WTC11 (cell line): ENCODE measurements at places on chromosomes 6 and 20.
A peak's percentile ranks its signal among the peaks of the same experiment; 100 is the strongest.

- no peak for DNase-seq
These were observed 87.3 kb downstream of the KCNB1 start for GRCh38 chr20:49395183-49395582.

GRCh38 chr20:42641886-42642285 lies 547.8 kb downstream of the PTPRT start:
- no peak for DNase-seq

- no peak for DNase-seq
These were observed 6.7 kb upstream of the CST9 start for GRCh38 chr20:23612396-23612795.

- DNase-seq, result peak; percentile 87
These were observed 7.4 kb upstream of the BPIFA3 start for GRCh38 chr20:33209789-33210188.

GRCh38 chr20:32368925-32369324 lies 10.8 kb downstream of the ASXL1 start:
- DNase-seq, result no peak

DNA sequence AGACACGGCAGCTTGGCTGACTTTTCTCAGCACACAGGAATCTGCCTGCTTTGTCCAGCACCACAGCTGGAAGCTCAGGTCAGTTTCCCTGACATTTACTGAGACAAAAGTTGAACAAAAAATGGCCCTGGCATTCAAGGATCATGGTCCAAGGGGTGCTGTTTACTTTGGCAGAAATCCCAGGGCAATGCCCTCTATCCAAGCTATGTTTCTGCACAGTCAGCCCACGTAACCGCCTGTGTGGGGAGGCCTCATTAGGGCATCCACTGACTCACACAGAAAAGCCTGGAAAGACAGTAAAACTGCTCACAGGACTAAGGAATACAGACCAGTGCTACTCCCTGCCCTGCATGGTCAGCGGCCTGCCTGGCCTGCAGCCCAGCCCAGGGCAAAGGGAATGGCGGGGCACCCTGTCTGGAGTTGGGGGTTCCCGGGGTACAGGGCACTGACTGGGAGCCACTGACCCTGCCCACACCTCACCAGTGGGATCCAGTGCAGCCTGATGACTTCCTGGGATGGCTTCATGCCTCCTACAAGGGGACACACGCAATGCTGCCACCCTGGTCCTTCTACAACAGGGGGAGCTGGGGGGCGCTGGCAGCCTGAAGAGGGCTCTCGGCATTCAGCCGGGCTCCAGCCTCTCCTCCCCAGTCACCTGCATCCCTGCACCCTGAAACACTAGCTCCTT lies 77.1 kb downstream of the NINL start:
- DNase-seq, result no peak

- DNase-seq, result no peak
These were observed 608.3 kb upstream of the CITED2 start for GRCh38 chr6:139982652-139983295.

DNA sequence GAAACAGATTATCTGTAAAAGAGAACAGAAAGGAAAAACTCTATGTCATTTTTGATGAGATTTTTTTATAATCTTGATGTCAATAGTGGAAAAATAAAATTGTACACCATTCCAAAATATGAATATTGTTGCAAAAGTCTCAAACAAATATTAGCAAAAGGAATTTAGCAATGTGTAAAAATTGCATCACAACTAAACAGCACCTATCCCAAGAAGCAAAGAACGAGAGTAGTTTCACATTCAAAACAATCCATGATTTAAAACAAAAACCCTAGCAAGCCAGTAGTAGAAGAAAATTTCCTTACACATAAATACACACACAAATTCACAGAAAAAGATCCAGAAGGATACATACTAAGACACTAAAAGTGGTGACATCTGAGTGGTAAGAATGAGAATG lies 38.4 kb downstream of the LCA5 start:
- DNase-seq, result no peak

- peak; percentile 44 for DNase-seq
These were observed 906 bp upstream of the PDE10A start for GRCh38 chr6:165663736-165664558.

- no peak for DNase-seq
These were observed 215.1 kb upstream of the QKI start for GRCh38 chr6:163199371-163199770.

DNA sequence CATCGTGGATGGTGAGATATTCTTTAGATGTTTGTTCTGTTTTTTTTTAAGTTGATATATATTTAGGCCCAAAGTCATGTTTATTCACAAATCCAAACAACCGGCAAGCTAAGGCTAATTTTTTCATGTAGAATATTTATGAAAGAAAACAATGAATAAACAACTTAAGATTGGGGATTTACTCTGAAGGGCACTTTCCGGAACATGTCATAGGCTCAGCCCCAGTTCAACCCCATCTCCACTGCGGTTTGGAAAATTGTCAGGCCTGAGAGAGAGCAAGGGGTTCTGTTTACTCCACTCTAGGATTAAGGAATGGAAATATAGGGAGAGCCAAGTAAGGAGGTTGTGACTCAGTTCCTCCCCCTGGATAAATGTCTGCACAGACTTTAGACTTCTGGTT lies 18.3 kb downstream of the RPS6KA2 start:
- no peak for DNase-seq

DNA sequence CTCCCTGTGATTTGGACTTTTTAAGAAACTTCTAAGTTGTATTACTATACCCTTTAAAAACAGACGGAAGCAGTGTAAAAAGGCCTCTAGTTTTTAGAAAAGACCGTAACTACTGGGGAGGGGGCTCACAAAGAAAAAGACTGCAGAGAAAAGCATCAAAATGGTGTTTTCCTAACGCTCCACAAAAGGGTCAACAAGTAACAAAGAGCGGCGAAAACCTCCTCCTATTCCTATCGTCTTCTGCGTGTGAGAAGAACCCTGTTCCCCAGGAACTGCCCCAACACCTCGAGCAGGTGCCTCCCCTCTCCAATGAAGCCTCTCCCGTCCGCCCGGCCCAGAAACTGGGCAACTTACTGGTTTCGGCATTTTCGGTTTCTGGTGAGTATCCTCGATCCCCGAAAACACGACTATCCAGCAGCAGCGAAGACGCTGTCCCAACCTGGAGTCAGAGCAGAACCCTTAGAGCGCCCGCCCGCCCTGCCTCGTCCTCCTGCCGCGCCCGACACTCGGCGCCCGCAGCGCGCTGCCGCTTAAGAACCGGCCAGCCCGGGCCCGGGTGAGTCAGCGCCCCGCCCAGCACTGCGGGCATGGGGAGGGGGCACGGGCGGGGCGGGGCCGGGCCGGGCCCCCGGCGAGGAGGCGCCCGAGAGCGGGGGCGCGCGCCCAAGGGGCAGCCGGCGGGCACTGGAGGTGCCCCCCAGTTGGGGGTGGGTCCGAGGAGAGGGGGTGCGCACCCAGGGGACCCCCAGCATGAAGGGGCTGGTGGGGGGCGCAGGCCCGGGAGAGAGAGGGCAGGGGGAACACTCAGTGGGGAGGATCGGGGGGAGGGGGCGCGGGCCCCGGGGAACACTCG lies 1.2 kb downstream of the EZR start:
- peak; percentile 78 for DNase-seq

DNA sequence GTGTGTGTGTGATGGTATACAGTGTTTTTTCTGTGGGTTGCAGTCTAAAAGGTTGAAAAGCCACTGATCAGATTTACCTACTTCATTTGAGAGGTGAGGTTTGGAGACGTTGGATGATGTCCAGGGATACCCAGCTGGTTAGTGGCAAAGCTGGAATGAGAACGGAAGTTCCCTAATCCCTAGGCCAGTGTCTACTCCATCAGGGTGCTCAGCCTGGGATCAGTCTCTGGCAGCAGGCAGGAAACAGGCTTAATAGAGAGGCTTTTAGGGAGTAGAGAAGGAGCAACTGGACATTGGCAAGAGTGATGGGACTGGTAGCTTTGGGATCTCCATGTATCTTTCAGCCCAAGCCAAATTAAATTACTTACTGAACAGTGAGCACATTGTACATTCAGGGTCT lies 80.7 kb downstream of the C6orf52 start:
- DNase-seq, result no peak

- DNase-seq, result no peak
These were observed 103.0 kb upstream of the FOXQ1 start for GRCh38 chr6:1208876-1209275.

- DNase-seq, result no peak
These were observed 538.5 kb downstream of the BMP2 start for GRCh38 chr20:7305976-7306375.

GRCh38 chr6:25404091-25404490 lies 124.9 kb downstream of the CARMIL1 start:
- no peak for DNase-seq

GRCh38 chr20:59518881-59519706 lies 85.2 kb upstream of the PHACTR3 start:
- DNase-seq, result peak; percentile 54

GRCh38 chr6:57432157-57432556 lies 114.7 kb downstream of the PRIM2 start:
- DNase-seq, result no peak

DNA sequence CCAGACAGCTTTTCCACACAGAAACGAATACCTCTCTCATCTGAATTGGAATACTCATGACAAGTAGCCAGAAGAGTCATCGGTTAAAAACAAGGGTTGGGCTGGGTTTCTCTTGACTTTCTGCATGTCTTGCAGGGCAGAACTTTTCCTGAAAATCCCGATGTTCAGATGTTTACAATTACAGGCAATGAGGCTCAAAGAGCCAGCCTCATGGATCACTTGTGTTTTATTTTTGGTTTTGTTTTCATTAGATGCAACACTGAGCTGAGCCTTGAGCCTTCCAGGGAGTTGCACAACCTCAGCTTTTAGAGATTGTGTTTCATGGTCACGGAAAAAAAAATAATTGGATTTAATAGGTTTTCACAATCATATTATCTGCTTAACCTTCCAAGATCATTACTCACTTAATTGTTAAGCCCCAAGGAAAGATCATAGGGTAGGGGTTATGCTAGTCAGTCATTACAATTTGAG lies 288.1 kb upstream of the PRDM1 start:
- no peak for DNase-seq

DNA sequence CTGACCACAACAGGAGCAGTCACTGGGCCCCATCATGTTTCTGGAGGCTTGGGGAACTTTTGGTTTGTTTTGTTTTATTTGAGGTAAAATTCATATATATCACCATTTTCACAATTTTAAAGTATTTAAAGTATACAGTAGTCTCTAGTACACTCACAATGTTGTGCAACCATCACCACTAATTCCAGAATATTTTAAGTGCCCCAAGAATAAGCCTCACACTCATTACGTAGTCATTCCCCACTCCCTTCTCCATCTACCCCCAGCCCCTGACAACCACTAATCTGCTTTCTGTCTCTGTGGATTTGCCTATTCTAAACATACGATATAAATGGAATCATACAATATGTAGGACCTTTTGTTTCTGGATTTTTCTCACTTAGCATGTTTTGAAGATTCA lies 29.0 kb downstream of the RTN4IP1 start:
- DNase-seq, result no peak

- DNase-seq, result no peak
These were observed 107.6 kb downstream of the TMEM242 start for GRCh38 chr6:157215717-157216116.

DNA sequence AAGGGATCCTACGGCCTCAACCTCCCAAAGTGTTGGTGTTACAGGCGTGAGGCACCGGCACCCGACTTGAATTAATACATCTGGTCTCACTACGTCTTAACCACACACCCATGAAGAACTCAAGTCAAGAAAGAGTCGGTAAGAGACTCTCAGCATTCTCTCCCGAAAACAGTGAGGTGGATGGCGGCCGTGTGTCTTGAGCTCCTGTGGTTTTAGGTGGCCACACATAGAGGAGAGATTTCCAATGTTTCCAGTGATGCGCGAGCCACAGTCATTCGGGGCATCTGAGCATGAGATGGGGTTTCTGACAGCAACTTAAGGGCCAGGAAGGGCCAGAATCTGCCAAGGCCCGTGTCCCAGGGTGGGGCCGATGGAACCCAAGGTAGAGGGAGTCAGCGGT lies 766.4 kb upstream of the DEFB115 start:
- no peak for DNase-seq

DNA sequence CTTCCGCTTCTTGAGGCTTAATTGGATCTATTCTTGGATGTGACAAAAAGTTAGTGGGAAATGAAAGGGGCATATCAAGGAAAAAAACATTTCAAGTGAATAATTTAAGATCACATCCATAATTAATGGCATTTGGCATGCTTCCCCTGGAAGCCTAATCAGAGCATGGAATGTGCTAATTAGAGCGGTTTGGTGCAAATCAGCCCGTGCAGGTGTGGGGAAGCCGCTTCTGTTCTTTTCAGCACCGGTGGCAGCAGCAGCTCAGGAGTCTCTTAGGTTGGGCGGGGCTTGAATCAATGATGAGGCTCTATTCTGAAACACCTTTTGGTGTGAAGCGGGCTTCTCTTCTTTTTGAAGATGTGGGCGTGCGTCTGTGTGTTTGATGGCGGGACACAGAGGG lies 301.2 kb downstream of the LRFN2 start:
- peak; percentile 60 for DNase-seq

GRCh38 chr6:424741-425417 lies 33.3 kb downstream of the IRF4 start:
- no peak for DNase-seq

DNA sequence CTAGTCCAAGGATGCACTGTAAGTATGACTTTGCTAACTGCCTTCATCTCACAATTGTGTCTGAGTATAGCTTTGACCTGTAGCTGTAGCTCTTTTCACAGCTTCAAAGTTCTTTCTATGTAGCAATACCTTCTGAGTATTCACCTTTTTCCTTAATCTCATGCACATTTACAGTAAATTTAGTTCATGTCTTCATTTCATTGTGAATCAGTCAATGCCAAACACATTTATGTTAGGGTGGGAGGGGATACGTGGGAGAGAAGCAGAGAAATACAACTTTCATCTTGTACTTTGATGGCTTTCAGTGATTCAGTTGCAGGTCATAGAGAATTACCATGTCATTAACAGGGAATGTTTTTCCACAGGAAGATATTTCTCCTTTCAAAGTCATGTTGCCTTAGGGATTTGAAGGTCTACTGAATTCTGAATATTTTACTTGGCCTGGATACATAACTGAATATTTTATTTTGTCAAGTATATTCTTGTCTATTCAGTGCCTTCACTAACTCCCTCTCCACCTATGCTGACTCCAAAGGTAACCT lies 119.2 kb downstream of the TINAG start:
- no peak for DNase-seq
